ENCODE measurements at places on chromosomes 5 and 9. TPM values are rescaled to one million over a fixed set of nuclear protein-coding genes. Genes with fewer than 3 reads are reported as not detected.

DNA sequence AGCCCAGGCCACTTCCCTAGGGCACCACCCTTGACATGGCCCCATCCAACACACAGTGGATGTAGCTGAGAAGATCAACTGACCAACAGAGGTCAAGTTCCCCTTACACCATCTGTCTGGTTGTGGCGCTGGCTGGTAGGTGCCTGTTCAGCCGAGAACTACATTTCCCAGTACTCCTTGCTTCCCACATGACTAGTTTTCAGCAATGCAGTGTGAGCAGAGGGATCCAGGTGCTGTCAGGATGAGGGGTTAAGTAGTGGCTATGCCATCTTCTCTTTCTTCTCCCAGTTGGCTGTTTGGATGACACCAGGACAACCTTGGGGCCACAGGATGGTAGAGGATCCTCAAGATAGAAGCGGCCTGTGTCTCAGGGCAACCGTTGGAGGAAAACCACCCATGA is 48.6 kb upstream of the SH3PXD2B start:
- peak; percentile 40 for DNase-seq

- DNase-seq = no peak
Observed at GRCh38 chr5:28576022-28576421, 1537.6 kb upstream of the CDH9 start.

The BTNL3 gene
- not detected for total RNA-seq

The TERT gene
- 0.14 TPM for total RNA-seq
